ENCODE measurements at places on chromosomes 5 and 9.

DNA sequence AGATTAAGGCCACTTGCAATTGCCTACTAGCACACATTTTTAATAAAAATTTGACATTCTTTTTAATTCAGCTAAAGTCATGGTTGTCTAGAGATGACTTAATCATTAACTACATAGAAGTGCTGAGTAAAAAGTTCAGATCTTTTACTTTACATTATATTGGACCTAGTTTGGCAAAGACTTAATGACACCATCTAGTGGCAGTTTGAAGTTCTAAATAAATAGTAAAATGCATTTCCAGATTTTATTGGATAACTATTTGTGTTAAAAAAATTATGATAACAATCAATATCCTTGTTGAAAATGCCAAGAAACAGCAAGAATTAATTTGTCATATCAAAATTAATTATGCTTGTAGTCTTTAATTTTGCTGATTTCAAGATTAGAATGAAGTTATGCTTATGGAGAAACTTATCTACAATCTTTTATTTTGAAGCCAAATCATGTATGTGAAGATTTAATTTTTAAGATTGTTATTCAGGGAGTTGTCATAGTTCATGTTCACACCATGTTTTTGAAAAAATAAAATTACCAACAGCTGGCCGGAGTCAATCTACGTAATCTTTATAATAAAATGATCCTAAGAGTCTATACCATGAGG, 69.6 kb upstream of the PJA2 start:
- DNase-seq: no peak

GRCh38 chr9:113909421-113909820, 33.3 kb downstream of the ZNF618 start:
- no peak for DNase-seq

GRCh38 chr9:7103367-7103766, 345.6 kb downstream of the KDM4C start:
- no peak for DNase-seq

- DNase-seq: no peak
Observed at GRCh38 chr9:77161966-77162365, 15.4 kb upstream of the VPS13A start.

DNA sequence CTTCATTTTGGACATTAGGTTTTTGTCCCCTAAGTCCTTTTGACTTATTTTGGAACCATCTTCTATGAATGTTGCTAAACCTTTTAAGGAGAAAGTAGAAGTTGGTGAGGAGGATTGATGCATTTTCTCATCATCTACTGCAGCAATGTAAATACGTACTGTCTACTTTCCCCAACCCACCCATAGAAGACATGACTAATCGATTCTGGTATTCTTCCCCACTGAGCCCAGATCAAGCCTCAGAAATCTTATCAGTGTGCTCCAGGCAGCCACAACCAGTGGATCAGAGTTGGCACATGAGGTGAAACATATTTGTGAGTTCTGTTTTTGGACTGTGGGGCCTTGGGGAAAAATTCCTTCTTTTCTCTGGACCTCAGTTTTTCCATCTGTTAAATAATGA, 57.7 kb downstream of the FGF18 start:
- DNase-seq: no peak

GRCh38 chr9:101073122-101073521, 44.6 kb downstream of the PLPPR1 start:
- no peak for DNase-seq

- DNase-seq: no peak
Observed at GRCh38 chr9:108466304-108466703, 389.5 kb downstream of the ACTL7B start.

Measured in activated CD4-positive, CD25-positive, alpha-beta regulatory T cell treated with anti-CD3 and anti-CD28 coated beads, Interleukin-2, amount 50 U/mL, for 72 hours (primary cell).